ENCODE measurements at places on chromosomes 7 and 10.

- DNase-seq: no peak
These were observed 4.3 kb downstream of the NCOA4 start for GRCh38 chr10:46026106-46026505.

DNA sequence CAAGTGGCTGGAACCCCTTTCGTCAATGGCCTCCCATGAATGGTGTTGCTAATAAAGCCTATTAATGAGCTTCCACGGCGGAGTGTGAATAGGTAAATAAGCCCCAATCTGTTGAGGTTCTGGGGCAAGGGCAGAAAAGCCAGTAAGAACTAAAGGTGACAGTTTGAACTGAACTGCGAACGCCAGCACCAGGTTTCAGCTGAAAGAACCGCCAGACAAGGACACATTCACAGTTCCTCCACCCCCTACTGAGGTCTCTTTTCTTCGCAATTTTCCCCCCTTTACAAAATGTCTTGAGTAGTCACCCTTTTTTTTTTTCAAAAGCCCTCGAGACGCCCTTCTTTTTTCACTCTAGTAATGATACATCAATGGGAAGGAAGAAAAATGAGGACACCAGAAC is 2.4 kb upstream of the FGFR2 start:
- DNase-seq: no peak

DNA sequence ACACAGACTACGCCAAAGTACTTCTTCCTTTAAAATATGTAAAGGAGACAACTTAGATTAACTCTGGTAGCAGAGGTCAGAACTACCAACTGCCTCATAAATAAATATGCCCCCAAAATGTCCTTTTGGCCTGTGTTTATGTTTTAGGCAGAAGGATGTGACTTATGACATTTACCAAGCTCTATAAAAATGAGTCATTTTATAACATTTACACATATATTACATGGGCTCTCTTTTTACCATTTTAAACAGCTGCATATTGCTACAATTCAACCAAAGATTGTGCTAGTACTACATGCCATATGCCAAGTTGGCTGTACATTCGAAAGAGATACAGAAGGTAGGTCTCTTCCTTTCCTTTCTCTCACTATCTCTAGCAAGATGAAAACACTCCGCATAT is 12.4 kb downstream of the ABLIM1 start:
- DNase-seq: no peak

GRCh38 chr7:155084969-155085368 is 14.8 kb downstream of the HTR5A start:
- DNase-seq: no peak

- no peak for DNase-seq
These were observed 76.0 kb downstream of the PCGF5 start for GRCh38 chr10:91296471-91296870.

GRCh38 chr10:72067463-72068125 is 20.8 kb downstream of the SPOCK2 start:
- no peak for DNase-seq

DNA sequence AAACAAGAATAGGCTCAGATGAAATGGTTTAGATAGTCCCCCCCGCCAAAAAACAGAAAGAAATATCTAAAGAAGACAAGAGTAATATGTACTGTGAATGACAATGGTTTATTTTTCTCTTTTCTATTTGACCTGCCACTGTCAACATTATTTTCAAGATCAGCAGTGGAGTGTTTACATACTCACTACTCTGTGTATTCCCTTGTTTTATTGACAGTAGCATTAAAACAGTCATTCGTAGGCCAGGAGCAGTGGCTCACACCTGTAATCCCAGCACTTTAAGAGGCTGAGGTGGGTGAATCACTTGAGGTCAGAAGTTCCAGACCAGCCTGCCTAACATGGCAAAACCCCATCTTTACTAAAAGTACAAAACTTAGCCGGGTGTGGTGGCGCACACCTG is 245.3 kb upstream of the SLC26A5 start:
- no peak for DNase-seq

GRCh38 chr7:130961128-130961601 is 227.2 kb upstream of the KLF14 start:
- DNase-seq: peak; percentile 71

GRCh38 chr7:43480581-43480980 is 102.3 kb upstream of the STK17A start:
- no peak for DNase-seq

DNA sequence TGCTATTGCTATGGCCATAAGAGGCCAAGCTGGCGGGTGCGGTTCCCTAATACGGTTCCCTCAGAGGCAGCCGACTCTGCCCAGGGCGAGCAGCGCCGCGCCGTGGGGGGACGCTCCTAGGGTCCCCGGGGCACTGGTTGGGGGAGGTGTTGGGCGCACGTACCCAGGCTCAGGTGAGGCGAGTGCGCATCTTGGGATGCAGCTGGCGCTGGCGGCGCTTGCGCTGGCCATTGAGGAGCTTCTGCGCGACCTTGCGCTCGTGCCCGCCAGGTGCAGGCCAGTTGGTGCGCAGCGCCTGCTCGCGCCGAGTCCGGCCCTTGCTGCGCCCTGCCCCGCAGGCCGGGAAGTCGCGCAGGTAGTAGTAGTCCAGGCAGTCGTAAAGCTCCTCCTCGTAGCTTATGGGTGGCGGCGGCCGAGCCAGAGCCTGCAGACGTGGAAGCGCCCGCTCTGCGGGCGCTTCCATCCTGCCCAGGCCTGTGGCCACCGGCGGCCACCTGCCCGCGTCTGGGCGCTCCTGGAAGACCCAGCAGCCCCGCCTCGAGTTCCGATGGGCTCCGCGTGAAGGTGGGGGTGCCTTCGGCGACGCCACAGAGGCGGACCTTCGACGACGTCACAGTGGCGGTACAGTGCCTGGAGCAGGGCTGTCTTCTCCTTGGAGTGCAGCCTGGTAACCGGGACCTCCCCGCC is at the start of gene NUPR2:
NUPR2 (minus strand) TSS at position 566 of the 687 bp plus-strand sequence; CDS start at position 463, 103 bp downstream.
- DNase-seq: no peak

- no peak for DNase-seq
These were observed 134.1 kb downstream of the ADARB2 start for GRCh38 chr10:1603181-1603580.

GRCh38 chr7:73642834-73643233 is 18.5 kb upstream of the MLXIPL start:
- DNase-seq: no peak

GRCh38 chr7:39299695-39300094 is 266.5 kb upstream of the YAE1 start:
- DNase-seq: no peak

GRCh38 chr10:110912374-110912773 is 6.6 kb downstream of the BBIP1 start:
- DNase-seq: no peak

DNA sequence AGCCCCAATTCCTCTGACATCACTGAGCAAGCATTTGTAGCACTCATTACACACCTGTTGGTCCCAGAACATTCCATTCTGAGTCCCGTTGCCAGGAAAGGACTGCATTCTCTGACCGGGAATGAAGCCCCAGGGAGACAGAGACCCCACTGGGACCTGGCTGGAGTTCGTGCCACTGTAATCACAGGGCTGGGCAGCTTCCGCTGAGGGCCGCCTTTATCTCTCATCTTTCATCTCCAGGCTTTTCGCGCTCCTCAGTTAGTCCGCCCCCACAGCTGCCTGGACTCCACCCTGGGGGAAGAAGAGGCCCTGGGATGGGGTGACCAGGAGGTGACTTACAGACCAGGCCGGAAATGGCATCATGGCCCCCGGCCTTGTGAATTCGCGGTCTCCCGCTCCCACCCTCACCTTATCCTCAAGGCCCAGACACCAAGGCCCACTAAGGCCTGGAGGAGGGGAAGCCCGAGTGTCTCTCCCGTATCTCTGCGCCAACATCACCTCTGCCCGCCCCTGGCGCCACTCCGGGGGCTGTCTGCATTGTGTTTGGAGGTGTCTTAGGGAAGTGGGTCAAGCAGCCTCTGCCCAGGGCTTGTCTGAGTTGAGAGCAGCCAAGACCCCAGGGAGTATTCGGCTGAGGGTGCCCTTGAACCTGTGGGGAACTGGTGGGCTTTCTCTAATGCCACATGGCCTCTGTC is 75.4 kb downstream of the PROSER2 start:
- DNase-seq: no peak

DNA sequence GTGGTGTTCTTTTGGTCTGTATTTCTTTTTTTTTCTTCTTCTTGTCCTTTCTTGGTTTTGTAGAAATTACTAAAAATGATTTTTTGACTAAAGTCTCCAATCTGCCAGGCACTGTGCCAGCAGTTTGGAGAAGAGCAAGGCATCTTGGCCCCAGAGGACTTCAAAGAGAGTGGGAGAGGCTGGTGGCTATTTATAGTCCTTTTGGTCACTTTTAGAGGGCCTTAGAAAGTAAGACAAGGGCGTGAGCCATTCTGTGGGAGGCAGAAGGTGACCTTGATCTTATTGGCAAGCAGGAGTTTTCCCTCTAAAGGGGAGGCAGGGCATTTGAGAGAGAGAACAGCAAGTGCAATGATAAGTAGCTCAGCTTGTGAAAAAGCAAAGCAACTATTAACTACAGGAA is 211.9 kb downstream of the GALNT17 start:
- no peak for DNase-seq

DNA sequence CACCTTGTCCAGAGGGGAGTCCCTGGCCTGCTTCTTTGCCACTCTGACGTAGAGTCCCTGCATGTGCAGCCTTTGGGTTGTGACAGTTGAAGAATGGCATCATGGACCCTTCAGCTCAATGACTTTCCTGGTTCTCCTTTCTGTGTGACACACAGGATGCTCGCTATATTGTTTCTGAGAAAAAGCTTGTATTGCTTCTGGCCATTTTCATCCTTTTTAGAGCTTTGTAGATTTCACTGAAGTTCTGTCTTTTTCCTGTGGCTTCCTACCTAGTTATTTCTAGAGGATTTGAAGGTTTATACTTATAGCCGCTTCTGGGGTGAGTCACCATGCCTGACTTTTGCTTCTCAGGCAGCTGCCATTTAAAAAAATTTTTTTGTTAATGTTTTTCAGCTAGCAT is 27.0 kb downstream of the SND1 start:
- no peak for DNase-seq

GRCh38 chr10:46266306-46266985 is 20.4 kb upstream of the ANTXRL start:
- DNase-seq: no peak

GRCh38 chr10:129777687-129778086 is 186.4 kb downstream of the EBF3 start:
- DNase-seq: no peak

DNA sequence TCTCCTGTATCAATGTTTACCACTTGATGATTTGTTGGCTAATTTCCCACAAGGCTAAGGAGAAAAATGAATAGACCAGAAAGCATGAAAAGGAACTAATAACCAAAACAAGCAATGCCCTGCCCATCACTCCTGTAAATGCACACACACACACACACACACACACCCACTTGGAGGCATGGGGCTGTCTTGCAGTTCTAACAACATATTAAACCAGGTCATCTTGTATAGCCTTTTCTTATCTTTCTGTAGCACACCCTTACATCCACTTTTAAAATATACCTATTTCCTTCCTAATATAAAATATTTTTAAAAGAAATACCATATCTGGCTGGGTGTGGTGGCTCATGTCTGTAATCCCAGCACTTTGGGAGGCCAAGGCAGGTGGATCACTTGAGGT is 105.3 kb downstream of the CTTNBP2 start:
- DNase-seq: no peak

GRCh38 chr10:7610651-7611389 is 55.9 kb downstream of the ITIH5 start:
- no peak for DNase-seq

- DNase-seq: peak; percentile 25
These were observed 30.7 kb upstream of the RBM20 start for GRCh38 chr10:110613341-110613995.

DNA sequence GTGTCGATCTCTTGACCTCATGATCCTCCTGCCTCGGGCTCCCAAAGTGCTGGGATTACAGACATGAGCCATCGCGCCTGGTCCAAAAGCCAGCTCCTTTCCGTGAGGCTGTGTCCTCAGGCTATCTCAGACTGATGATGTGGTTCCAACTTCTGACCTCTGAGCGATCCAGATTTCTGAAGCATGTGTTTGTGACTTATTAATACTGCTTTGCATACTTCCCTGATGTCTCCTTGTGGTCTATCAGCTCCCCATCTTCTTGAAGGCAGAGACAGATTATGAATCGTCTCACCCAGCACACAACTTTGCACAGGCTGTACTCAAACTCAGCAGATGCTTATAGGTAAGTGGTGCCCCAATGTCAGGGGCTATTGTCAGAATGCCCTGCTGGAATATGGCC is 2.0 kb upstream of the PLPP4 start:
- no peak for DNase-seq

DNA sequence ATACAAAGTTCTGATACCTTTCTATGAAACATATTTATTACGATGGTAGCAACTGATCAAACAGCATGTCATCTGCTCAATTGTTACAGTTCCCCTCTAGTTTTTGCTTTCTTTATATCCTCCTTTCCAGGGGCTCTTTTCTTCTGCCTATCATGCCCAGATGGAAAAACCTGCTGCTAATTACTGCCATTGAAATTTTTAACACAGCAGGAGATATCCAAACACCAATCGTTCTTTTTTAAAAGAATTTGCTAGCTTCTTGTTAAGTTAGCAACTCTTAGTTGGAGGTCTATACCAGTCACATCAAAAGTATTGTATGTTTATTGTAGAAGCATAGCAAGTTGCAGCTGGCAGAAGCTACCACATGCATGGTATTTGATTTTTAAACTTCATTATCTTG is 768.5 kb downstream of the NXPH1 start:
- DNase-seq: no peak

DNA sequence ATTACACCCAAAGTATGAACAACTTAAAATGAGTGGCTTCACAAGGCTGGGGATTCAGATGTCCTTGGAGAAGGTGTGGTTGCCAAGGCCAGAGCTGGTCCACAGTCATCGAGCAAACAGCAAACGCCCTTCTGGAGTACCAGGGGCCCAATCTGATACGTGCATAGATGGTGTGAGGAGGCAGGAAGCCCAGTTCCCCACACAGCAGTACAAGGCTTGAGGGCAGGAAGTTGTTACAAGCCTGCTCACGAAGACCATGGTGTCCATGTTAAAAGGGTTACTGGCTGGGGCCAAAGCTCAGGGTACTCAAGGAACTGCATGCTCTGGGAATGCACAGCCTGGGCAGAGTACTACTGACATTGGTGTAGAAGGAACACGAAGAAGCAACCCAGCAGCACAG is 4.6 kb upstream of the ANKRD26 start:
- DNase-seq: no peak

- DNase-seq: no peak
These were observed 111.2 kb downstream of the OSBPL3 start for GRCh38 chr7:24868741-24869140.

DNA sequence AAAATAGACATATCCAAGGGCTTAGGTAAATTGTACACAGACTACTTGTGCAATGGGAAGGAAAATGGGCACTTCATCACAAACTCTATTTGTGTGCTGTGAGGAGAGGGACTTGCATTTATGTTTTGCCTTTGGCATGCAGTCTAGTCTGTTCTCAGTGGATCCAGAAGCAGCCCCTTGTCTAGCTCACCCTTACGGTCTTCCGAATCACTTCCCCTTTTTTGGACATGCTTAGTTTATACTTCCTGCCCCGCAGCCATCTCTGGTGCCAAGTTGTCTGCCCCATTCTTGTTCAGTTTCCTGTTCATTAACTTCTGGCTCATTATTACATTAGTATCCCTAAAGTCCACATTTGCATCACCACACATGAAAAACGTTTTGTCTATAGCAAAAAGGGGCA is 161.6 kb downstream of the NRCAM start:
- no peak for DNase-seq
